ENCODE measurements at places on chromosomes 3 and 15.

DNA sequence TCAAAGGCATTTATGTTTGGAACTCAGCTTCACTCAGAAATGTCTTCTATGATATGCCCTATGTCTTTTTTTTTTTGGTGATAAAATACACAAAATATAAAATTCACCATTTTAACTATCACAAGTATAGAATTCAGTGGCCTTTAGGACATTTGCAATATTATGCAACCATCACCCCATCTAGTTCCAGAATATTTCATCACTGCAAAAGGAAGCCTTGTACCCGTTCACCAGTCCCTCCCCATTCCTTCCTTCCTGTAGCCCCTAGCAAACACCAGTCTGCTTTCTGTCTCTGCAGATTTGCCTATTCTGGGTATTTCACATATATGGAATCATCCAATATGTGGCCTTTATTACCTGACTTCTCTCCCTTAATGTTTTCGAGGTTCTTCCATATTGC, 134.8 kb downstream of the ADAMTS9 start:
- DNase-seq, result no peak

DNA sequence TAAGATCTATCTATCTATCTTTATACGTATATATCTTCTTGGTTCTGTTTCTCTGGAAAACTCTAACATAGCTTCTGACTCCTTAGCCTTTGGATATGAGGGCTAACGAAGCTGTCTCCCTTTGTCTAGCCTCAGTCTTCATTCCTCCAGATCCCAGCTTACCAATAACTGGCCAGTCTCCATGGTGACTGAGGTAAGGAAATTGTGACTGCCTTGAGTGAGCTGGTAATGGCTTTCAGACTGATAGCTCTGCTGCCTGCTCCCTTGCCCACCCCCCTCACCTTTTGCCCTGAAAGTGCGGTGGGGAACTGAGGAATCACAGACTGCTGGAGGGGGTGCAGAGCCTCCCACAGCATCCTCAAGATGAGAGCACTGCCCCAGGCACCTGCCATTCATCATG, 65.8 kb upstream of the ABHD17C start:
- DNase-seq, result no peak

- DNase-seq, result no peak
Observed at GRCh38 chr3:136685882-136686281, 66.3 kb downstream of the STAG1 start.

DNA sequence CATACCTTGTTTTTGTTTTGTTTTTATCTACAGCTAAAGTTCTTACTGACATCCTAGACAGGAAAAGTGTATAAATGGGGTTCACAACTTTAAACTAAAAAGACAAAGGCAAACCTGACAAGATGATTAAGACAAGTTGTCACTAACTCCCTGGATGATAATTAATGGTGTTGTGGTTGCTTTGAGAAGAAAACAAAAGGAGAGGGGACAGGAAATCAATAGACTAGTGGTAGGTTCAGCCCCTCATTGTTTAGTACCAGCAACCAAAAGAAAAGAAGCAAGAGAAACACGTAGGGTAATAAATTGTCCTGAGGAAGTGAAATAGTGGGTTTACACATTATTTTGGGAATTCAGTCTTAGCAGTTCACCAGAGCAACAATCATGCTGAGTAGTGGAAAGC, 78.8 kb downstream of the BFSP2 start:
- DNase-seq, result no peak

DNA sequence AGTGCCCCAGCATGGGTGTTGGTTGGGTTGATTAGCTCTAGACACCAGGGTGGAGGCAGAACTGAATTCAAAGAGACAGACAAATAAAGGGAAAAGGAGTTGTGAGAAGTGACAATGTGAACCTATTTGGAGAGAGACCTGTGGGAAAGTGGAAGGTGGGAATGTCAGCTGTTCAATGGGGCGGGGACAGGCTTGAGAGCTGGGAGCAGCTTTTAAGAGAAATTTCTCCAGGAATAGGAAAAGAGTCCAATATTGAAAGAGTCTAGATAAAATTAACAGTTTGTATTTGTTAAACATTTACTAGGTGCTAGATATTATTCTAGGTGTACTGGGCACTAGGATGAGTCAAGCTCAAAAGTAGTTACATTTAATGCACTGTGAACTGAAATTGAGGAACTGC, 225.3 kb downstream of the GAP43 start:
- DNase-seq, result no peak

DNA sequence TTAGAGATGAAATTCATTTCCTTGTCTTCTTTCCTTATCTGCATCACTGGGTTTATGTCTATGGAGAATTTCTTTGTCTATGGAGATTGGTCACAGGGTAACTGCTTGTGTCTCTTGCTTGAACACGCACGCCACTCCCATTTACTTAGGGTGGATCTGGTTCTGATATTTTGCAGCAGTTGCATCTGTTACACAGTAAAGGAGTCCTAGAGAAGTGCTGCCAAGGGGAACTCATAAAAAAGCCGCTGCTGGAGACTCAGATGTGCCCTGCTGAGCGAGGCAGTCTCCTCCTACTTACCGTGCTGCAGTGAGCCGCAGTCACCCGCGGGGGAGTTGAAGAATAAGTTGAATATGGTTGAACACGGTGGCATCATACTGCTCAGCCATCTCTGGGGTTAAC, 105.2 kb upstream of the KLHL25 start:
- DNase-seq, result no peak

- no peak for DNase-seq
Observed at GRCh38 chr3:62811119-62811518, 64.1 kb downstream of the CADPS start.

- DNase-seq, result no peak
Observed at GRCh38 chr15:27473845-27474244, 502.9 kb downstream of the GABRG3 start.

DNA sequence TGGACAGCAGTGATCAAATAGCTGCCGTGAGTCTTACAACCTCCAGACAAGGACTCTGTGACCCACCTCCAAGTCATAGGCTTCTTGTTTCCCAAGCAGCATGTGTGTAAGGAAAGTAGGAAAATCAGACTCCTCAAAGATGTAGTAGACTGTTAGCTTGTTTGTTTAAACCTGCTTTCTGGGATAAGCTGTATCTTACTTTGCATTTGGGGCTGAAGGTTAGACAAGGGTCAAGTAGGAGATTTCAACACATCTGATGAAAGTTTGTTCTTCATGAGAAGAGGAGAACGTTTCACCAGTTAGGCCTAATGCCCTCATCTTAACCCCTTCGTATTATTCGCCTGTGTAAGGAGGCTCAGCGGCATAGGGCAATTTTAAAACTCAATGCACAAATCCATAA, 756.4 kb upstream of the NR2F2 start:
- no peak for DNase-seq

GRCh38 chr3:183868796-183869195, 15.9 kb downstream of the PARL start:
- no peak for DNase-seq

- DNase-seq, result no peak
Observed at GRCh38 chr3:78985981-78986380, 781.8 kb downstream of the ROBO1 start.

DNA sequence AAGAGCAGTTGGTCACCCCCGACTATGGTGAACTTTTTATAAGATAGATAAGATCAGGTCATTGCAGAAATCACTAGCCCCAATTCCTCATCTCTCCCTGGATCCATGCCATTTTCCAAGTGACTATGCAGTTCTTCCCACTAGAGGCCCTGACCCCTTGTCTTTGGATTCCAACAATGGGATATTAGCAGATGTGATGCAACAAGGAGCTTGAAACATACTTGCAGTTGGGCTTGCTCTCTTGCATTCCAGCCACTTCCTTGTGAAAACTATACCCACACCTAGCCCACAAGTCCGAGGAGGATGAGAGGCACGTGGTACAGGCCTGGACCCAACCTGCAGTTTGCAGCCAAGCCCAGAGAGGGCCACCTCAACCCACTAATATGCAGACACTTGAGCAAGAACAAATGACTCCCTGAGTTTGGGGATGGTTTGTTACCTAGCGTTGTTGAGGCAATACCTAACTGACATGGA, 60.6 kb downstream of the SUCLG2 start:
- no peak for DNase-seq

GRCh38 chr3:20340324-20340928, 154.4 kb upstream of the SGO1 start:
- DNase-seq, result peak; percentile 47

GRCh38 chr15:48423342-48423741, 92.1 kb downstream of the DUT start:
- no peak for DNase-seq

DNA sequence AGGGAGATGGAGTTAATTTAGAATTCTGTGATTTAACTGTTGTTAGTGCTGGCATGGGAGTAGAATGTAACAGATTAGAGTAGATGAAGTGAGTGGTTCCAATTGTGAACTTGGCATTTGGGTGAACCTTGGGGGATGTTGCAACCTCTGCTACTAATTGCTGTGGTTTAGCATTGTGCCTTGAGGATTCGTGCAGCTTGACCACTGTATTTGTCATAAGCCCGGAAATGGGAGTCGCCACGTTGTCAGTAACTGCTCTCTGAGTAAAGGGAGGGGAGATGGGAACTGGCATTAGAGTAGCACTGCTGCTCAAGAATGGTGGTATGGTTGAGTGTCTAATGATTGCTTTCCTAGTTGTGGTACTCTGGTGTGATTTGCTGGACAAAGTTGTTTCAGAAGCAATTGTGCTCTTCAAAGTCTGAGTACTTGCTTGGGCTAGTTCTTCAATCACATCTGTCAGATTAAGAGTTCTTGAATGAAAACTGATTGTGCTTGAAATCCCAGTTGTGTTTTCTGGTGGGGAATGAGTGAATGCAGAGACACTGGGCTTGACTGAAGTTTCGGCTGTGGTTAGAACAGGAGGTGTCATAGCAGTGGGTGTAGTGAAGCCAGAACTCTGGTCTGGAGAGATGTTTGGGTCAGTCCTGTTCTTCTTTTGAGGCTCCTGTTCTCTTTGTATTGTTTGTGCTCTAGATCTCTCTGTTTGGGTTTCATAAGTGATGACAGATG, 15.4 kb downstream of the IGSF10 start:
- no peak for DNase-seq

DNA sequence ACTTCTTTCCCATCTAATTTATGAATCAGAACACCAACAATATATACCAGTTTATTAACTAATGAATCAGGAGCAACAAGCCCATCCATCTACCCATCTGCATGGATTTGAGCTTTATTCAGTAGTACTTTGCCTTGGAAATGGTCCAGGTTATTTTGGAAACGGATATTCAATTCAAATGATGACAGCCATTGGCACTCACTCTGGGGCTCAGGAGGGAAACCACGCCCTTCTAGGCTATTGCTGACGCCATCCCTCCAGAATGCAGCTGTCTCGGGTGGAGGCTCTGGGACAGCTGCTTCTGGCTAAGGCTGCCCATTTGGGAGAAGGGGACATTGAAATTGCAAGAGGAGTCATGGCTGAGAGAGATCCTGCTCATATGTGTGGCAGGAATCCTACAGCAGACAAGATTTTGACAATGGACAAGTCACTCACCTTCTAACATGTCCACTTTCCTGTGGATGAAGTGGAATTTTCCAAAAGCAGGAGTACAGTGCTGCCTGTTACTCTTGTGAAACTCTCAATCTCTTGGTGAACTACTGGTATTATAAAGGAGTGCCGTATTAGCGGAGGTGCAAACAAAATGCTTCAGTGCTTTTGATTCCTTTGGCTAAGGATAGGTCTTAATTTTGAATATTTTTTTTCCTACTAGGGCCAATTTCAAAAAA, 29.3 kb upstream of the TRAK1 start:
- DNase-seq, result no peak

- no peak for DNase-seq
Observed at GRCh38 chr3:78887547-78888011, 880.2 kb downstream of the ROBO1 start.

DNA sequence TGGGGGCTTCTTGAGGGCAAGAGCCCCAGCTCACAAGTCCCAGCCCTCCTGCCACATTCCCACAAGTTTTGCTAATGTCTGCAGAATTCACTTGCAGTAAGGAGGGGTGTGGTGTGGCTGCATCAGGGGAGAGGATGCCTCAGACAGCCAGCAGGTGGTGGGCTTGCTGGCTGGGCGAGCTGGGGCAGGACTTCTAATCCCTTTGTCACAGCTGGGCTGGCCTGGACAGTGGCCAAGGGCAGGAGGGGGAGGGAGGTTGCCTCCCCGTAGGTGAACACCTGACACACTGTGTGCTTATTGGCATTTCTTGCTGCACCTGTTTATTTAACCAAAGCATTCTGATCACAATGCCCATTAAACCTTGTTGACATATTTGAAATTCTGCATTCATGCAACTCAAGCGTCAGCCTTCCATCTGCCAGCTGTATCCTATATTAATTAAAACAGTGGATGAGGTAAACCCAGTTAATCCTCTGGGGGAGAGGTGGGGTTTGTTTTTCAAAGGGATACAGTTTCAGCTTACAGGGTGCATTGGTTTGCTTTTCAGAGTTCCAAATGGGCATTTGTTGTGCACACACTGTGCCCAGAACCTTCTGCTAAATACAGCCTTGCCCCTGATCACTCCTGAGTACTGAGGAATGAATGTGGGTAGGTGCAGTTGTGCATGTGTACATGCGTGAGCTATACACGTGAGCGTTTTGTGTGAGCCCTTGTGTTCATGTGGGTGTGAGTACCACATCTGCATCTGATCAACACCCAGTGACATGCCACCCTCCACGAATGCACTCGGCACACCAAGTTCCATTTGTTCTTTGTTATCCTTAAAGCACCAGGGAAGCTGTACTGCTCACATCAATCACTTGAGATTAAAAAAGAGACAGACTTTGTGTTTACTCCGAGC, 268.7 kb downstream of the XXYLT1 start:
- DNase-seq, result no peak

- no peak for DNase-seq
Observed at GRCh38 chr15:96170979-96171739, 159.3 kb upstream of the NR2F2 start.

- DNase-seq, result no peak
Observed at GRCh38 chr3:48546203-48546829, 10.3 kb downstream of the PFKFB4 start.

- peak; percentile 11 for DNase-seq
Observed at GRCh38 chr15:85543741-85544155, 163.3 kb downstream of the AKAP13 start.

- no peak for DNase-seq
Observed at GRCh38 chr15:91408476-91409076, 308.5 kb downstream of the SV2B start.

GRCh38 chr3:66253790-66254620, 33.2 kb downstream of the SLC25A26 start:
- DNase-seq, result no peak

DNA sequence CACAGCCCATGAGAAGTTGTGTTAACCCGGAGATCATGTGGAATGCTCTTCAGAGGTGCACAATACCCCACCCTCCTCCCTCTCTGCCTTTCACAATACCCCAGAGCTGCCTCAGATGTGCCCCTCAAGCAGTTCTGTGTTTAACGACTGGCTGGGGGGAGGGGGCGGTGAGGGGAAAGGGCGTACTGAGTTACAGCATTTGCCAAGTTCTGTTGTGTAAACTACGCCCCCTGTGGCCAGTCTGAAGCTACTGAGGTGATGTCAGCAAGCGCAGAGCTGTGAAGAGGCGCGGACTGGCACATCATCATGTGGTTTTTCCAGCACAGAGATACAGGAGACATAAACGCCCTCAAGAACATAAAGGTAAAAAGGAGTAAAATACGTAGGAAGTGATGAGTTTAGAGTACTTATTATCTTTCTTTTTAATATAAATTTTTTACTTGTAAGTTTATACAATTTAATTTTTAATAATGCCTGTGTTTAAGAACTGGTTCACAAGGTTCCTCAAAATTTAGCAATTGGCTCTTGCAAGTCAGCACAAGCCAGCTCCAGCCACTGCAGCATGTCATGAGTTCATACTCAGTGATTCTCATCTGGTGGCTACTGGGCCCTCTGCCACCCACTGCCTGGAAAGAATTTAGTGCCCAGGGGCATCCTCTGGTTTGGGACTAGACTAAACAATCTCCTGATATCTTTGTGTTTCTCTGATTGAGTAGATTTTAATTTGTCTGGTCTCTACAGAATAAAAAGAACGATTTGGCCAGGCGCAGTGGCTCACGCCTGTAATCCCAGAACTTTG, 1.7 kb downstream of the EPB42 start:
- no peak for DNase-seq

Data from activated naive CD4-positive, alpha-beta T cell treated with anti-CD3 and anti-CD28 coated beads, Interleukin-2, amount 50 U/mL, for 16 hours (primary cell).